COLO829 (cell line): ENCODE measurements at places on chromosomes 3 and 15.

DNA sequence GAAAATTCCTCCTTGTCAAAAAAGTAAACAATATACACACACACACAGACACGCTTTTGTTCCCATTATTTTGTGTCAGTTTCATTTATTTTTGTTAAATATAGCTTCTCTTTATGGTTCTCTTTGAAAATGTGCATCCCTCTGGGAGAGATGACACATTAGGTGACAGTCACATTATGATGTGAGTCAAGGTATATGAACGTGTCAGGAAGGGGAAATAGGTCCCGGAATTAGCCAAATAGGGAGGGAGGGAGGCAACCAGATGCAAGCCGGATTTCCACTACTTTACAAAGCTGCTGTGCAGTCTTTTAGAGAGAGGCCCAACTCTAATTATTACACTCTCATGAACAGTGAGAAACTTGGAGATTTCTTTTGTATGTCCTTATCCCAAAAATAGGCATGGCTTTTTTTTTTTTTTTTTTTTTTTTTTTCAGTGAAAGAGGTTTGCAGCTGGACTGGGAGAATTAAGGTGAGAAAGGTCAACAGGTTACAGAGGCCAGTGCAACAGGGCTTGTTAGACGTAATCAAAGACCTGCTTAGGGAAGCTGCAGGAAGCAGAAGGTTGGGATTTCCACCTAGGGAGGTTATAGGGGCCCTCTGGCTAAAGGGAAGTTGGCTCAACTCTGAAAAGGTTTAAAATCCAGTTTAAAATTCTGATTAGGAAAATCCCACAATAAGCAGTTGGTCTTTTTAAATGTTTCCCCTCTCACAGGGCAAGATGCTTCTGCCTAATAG lies 240.5 kb upstream of the UBE2E1 start:
- DNase-seq, result no peak

GRCh38 chr3:47646362-47646761 lies 67.7 kb upstream of the CSPG5 start:
- no peak for DNase-seq

DNA sequence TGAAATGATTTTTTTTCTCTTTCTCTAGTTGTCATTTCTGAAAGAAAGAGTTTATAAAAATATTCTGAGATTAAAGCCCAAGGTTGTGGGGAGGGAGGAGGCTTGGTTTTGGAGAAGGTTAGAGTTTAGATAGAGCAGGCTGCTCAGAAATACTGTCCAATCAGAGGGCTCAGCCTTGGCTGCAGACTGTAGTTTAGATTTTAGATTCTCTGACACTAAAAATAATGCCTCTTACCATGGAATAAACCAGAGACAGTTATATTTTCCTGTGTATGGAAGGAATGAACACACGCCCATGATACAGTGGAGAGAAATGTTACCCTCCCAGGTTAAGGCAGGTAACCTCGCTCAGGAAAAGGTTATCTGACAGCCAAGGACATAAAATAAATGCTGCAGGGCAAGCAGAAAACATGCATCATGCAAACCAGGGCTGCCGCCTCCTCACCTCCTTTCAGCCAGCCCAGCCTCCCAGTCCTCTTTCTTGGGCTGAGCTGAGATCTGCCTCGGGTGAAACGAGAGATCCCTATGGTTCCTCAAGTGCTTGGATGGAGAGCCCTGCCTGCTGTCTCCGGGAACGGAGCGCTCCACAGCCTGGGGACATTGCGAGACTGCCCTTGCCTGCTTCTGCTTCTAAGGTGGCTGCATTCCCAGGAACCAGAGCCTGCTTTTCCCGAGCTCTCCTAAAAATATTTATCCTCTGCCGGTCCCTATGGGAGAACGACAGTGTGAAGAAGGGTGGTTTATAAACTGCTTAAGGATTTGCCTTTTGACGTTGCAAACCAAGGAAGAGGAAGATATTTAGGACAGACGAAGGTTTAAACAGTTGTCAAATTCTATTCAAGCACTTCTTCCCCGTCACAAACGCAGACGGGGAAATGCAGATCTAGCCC lies 848 bp downstream of the NCEH1 start:
- DNase-seq, result peak; percentile 35

- no peak for DNase-seq
Observed at GRCh38 chr3:43410592-43410991, 124.3 kb downstream of the SNRK start.

GRCh38 chr15:67116742-67117141 lies 51.3 kb downstream of the SMAD3 start:
- no peak for DNase-seq

- DNase-seq, result no peak
Observed at GRCh38 chr3:25441234-25441856, 13.3 kb downstream of the RARB start.

GRCh38 chr3:9124730-9125129 lies 124.7 kb downstream of the SRGAP3 start:
- no peak for DNase-seq

GRCh38 chr15:44662478-44663409 lies 718 bp downstream of the SPG11 start:
- DNase-seq, result peak; percentile 10

DNA sequence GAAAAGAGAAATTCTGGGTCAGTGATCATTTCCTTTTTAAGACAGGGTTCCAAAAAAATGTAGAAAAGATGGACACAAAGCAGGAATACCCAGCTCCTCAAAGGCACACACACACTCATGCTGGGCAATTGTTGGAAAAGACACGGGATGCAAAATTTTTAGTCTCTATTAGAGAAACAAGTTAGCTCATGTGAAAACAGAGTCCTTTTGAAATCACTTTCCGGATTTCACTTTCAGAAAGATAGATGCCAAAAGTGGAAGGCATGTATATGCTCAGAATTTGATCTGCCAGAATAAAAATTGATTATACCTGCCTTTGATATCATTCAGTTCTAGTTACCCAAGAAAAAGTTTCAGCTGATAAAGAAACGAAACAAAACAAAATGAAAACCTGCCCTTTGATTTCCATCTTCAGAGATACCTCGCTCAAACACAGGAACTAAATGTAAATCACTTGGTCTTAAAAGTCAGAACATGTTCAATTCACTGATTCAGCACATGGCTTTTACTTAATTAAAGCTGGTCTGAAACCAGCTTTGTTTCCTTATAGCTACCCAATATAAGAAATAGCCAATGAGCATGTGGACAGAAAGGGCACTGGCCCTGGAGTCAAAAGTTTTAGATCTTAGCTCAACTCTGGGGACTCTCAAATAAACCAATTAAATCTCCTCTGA lies 52.8 kb downstream of the PLD1 start:
- peak; percentile 24 for DNase-seq

DNA sequence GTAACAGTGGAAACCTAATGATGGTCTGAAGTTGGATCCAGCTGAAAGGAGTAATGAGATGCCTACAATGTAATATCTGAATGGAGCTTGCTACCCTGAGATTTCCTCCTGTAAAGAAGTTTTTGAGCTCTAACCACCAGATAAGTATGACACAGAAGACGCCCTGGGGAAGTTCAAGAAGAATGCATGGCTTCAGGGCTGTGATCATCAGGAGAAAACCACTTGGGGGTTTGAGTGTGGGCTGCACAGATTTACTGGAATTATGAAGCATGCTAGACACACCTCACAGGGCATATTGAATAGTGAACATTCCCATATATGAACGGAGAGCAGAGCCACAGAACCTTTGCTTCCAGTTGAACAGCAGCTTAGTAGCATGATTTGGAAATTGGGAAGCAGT lies 10.6 kb upstream of the CCDC80 start:
- no peak for DNase-seq

DNA sequence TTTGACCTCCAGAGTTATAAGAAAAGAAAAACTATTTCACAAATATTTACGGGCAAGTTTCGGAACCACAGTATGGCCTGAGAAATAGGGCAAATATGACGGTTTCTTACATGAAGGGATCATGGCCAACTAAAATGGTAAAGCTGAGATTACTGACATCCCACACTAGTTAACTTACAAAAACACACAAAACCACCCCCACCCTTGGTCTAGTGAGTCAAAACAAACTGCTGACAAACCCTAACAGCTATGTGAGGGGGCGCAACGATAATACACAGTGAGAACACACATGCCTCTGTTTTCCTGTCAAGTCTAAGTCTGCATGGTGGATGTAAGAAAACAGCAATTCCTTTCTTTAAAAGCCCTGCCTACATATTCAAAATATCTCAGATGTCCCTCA lies 32.3 kb downstream of the CBLB start:
- DNase-seq, result peak; percentile 91

DNA sequence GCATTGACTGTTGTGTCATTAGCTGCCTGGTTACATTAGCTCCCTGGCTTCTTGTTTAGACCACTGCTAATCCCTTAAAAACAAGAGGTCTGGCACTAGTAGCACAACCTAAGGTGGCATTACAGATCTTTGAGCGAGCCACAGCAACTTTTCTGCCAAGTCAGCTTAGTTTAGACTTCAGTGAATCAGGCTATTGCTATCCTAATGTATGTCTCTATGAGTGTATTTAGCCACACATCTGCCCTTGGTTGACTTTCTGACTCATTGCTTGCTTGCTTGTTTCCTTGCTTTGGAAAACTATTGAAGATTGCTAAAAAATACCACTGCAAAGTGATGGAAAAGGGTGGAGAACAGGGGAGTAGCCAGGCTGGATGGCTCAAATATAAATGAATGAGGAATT lies 50.2 kb downstream of the CHP1 start:
- DNase-seq, result no peak

DNA sequence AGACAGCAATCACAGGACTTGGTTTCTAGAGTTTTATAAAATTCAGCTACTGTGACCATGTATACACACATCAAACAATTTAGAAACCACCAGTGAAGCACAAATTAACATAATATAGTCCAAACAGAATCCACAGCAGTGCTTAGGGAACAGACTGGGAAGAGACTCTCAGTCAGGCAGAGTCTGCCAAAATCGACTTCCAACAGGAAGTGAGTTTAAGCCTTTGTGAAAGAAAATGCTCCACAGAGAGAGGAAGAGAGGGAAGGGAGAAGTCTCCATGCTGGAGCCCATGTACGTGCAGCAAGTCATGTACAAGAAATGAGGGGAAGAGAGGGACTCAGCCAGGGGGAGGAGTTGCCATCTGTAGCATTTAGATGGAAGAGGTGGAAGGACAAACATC lies 172.6 kb downstream of the IL5RA start:
- DNase-seq, result no peak

DNA sequence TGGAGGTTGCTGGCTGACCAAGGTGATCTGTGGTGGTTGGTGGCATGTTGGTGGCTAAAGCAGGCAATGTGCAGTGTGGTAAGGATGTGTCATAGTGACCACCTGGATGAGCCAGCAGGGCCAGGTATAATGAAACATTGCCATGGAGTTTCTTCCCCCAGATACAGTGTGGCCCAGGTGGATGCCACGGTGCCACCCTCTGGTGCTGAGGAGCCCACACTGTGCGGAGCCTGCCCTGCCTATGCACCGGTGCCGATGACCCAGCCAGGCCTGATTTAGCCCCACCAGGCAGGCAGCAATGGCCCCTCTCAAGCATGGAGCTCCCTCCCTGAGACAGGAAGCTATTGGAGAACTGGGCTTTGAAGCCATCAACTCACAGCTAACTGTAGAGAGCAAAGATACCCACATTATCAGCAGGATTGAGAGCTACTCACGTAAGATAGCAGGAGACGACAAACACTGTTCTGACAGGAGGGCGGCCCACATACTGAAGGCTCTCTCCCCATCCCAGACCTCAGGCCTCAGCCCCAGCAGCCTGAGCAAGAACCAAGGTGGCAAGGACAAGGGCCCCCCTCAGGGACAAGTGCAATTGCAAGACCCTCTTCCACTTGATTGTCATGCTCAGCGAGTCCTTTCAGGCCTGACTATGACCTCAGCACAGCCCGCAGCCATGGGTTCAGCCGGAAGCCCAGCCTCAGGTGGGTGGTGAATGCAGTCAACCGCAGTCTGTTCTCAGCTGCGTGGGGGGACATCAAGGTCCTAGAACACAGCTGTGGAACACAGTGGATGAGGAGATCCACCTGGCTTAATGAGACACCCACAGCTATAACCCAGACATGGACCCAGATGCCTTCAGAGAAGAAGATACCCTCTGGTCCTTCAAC lies 82.8 kb upstream of the CDV3 start:
- no peak for DNase-seq

GRCh38 chr3:77271711-77272110 lies 231.8 kb downstream of the ROBO2 start:
- no peak for DNase-seq

- no peak for DNase-seq
Observed at GRCh38 chr3:141851411-141851810, 25.0 kb upstream of the ATP1B3 start.

DNA sequence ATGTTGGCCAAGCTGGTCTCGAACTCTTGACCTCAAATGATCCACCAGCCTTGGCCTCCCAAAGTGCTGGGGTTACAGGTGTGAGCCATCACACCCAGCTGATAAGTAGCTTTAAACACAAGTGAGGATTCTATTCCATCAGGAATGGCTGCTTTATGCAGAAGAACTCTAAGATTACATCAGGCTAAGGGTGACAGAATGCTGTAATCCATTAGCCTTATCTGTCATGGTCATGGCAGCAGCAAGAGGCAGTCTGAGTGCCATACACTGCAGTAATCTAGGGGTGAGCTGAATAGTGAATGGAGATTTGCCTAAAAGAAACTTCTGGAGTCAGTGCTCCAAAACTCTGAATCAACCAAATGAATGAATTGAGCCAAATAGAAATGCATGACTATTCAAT lies 39.6 kb downstream of the LIPC start:
- no peak for DNase-seq

GRCh38 chr3:149401926-149402310 lies 24.5 kb upstream of the TM4SF1 start:
- DNase-seq, result no peak

GRCh38 chr3:11757441-11757875 lies 89.2 kb downstream of the TAMM41 start:
- no peak for DNase-seq

DNA sequence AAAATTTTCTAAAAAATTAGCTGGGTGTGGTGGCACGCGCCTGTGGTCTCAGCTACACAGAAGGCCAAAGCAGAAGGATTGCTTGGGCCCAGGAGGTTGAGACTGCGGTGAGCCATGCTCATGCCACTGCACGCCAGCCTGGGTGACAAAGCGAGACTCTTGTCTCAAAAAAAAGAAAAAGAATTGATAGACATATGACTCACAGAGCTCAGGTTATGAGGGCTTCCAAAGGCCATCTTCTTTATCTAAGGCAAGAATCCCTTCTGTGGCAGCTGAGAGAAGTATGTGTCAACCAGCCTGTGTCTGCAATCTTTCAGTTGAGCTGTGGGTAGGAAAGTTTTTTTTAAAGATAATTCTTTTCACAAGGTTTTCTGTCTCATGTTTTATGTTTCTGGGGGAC lies 53.9 kb downstream of the MRPS25 start:
- DNase-seq, result no peak
